ENCODE measurements at places on chromosomes 11 and 22.

DNA sequence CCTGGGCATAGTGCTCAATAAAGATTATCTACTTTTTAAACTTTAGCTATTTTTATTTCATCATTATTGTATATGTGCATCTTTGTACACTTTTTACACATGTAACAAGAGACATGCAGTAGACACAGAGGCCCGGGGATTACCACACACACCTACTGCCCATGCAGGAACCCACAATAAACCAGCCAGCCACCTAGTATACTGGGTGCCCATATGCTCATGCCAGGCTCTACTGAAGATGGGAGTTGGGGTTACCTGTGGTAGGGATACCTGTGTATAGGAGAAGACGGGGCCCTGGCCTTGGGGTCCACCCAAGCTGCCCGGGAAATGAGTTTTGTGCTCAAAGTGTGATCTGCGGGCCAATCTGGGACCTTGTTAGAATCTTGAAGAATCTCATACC is 31.2 kb upstream of the P2RY2 start:
- no peak for DNase-seq

DNA sequence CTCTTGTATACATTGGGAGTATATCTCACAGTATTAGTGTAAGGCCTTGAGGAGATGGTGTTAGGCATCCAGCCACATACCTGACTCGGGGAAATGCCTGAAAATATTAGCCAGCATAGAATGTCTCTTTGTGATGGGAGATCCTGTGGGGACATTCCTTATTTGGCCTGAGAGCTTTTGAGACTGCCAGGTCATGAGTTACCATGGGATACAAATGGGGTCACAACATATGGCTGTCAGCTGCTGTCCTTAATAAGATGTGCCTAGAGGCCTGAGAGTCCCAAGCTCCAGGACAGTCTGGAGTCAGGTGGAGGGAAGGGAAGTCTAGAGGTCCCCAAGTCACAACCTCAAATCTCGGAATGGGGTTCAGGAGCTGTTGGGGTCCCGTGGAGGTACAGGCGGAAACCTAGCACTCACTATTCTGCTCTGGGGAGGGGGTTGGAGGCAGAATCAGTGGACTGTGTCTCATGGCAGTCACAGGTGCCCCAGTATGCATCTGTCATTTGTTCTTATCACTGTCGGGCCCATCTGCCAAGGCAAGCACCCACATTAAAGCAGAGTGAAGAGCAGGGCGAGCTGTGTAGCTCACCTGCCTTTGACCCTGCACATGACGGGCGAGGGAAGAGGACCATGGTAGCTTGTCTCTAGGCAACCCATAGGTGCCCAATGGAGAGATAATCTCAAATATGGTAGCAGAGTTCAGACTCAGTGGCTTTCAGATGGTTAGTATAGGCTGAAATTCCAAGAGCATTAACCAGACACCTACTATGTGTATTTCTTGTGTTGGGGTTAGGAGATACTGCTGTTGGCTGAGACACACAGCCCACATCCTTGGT is 29.9 kb downstream of the KCNQ1OT1 start:
- DNase-seq: no peak

GRCh38 chr22:28075358-28075981 is 156.4 kb upstream of the PITPNB start:
- no peak for DNase-seq

DNA sequence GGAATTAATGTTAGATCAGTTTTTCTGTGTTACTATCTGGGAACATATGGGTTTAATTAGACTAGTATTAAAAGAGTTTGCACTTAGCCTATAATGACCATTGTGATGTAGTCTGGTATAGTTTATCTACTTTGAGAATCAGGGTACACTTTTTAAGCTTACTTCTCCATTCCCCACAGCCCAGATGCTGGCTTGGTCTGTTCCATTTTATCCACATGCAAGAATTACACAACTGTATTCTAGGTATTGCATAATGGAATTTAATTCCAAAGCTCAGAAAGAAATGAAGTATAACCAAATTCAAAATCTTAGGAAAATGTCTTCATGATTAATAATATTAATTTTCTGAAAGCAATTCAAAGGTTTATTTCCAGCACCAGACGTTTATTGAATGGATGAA is 122.2 kb upstream of the PDGFD start:
- DNase-seq: no peak

DNA sequence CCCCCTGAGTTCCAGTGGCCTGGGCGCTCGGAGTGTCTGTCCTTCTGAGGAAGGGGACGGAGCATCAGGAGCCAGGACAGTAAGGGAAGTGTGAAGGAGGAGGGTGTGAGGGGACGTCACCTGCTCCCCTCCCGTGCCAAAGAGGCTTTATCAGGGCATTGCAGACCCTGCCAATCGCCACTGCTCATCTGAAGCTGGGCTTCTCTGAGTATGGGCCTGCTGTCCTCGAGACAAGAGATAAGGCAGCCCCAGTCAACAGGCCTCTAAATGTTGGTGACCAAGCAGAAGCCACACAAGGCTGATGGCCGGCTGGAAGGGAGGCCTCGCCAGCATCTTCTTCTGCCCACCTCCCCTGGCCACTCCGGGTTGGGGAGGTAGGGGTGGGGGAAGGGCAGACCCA is 29.8 kb downstream of the LIF start:
- no peak for DNase-seq

GRCh38 chr11:110982214-110982613 is 263.3 kb upstream of the POU2AF2 start:
- no peak for DNase-seq

DNA sequence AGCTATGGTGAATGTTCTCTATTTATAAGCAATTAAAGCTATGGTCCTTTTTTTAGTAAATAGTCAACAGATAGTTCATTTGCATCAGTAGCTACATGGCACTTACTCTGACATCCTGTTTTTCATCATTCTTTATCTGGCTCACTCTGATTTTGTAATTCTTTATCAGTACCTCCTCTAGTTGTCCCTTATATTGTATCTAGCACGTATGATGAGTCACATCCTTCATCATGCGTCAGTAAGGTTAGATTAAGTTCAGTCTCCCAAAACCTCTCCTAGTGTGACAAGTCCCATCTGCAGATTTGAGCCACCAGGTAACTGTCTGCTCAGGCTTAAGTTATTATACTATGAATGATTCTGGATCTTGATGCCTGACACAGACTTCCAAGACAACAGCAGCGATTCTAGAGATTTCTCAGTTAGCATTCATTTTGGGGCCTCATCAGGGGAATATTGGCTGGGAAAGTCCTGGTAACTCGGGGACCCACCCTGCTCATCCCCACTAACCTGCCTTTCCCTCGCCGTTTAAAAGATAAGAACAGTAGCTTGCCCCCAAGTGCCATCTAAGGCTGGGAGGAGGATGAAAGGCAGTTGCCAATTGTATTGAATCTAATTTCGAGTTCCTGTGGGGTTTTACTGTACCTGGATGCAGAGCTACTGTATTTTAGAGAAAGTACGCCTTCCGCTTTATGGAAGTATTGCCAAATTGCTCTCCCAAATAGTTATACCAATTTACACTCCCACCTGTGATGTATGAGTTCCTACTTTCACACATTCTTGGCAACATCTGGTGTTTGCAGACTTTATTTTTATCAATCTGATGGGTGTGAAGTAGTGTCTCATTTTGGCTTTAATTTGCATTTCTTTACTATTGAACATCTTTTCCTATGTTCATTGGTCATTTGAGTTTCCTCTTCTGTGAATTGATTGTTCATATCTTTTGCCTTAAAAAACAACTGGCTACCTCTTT is 55.9 kb downstream of the ZC3H12C start:
- DNase-seq: peak; percentile 9

- no peak for DNase-seq
Observed at GRCh38 chr11:72179804-72180396, 12.0 kb upstream of the FOLR1 start.

DNA sequence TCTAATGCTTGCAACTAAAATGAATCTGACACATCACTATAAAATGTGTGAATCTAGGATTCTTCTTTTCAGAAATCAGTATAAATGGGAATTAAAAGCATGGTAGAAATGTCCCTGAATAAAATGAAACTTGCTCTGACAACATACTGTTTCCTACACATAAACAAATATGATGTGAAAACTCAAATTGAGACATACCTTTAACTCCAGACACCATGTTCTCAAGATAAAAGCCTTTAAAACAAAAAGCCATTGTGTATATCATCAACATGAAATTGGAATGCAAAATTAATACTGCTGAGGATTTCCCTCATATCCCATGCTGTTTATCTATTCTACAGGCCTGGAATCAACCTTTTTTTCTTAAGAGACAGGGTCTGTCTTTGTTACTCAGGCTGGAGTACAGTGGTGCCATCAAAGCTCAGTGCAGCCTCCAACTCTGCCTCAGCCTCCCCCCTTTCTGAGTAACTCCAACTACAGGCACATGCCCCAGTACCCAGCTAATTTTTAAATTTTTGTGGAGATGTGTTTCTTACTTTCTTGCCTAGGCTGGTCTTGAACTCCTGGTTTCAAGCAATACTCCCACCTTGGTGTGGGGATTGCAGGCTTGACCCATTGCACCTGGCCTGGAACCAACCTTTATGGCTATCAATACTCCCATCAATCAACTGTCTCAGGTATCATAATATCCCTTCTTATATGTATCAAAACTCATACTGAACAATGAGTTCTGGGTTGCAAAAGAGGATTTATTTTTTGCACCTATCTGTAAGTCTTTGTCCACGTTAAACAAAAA is 6.7 kb downstream of the TAF1D start:
- no peak for DNase-seq

DNA sequence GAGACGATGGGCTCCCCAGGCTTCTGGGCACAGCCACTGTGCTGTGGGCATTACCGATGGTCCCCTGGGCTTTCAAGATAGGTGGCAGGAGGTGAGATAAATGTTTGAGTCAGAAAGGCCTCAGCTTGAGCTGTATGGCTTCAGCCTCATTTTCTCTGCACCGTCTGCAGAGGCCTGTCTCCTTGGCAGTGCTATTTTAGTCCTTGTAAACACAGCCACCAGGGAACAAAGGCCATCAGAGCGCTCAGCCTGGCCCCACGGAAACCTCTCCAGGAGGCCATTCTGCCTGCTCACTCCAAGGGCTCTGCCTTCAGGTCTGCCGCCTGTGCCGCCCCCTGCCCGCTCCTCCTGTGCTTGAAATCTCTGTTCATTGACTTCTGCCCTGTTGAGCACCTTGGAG is 1424.9 kb downstream of the TBC1D22A start:
- no peak for DNase-seq

DNA sequence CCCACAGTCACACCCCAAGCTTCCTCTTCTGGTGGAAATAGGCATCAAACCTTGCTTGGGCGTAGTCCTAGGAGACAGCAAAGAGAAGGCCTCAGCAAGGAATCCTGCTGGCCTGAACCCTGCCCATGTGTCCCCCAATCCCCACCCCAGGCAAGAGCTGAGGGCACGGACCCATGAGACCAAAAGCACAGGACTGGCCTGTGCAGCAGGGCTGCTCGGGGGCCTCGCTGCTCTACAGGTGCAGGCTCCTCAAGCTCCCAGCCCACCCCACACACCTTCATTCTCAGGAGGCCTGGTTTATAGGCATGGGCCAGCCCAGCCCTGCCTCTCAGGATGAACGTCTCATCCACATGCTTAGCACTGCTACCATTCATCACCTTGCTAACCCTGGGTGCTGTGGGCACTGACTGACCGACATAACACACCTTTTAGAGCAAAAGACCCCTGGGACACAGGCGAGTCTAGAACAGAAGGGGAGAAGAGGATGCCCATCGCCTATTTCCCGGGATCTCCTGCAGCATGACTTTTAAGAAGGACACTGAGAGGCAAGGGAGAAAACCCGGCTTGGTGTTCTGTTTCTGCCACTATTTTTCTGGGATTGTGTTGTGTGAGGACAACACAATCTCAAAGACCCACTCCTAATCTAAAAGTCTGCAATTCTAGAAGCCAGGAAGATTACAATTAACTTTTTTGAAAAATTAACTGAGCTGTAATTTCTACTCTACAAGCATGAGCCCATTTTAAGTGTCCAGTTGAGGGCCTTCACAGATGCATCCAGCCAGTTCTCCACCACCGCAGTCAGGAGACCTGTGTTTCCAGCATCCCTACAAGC is 15.4 kb downstream of the TCIRG1 start:
- DNase-seq: no peak

DNA sequence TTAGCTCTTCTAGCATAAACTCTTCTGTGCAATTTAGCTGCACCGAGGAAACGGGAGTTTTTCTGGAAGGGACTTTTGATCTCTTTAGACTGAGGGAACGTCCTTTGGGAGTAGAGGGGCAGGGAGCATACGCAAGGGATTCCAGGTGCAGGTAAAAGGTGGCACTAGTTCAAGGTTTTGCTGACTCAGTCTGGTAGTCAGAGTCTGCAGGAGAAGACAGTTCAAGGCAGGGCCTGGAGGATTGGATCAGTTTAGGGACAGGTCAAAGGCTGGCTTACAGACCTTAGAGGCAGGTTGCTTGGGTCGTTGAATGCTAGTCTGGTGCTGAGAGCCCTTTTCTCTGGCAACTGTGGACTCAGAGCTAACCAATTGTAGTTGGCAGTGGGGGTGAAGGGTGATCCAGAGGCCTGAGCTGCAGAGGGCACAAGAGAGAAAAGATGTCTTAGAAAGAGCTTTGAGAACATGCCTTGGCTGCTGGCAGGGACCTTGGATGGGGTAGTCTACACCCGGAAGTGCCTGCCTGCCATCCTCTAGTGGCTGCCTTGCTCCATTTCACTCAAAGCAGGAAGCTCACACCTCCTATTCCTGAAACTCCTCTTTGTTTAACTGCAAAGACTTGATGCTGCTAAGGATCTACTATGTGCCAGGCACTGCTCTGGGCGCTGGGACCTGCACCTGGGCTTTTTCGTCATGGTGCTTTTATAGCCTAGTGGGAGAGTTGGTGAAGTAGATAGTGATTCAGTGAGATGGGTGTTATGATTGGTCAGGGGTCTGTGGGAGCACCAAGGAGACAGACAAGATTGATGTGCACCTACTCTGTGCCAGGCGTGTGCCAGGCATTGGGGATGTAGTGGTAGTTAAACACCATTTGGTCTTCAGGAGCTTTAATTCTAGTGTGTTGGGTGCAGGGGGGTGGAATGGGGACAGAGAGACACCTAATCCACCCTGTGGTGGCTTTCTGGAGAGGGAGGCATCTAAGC is 17.1 kb downstream of the MIAT start:
- DNase-seq: peak; percentile 81

DNA sequence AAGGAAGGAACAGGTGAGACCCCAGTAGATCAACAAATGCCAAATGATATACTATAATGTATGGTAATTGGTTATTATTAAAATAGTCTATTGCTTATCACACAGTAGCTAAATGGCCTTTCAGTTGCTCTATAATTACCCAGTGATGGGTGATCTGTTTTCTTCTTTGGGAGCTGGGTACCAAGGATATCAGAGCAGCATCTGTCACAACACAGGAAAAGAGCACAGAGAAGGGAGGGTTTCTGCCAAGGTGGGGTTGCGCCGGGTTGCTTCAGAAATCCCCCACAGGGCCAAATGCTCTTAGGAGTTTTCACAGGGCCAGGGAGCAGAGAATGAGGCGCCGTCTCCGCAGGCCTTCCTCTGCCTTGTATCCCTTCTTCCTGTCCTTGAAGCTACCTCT is 469.4 kb downstream of the INSC start:
- DNase-seq: no peak
